AG09309 (cell line): ENCODE measurements at places on chromosomes 3 and 15.
A peak's percentile ranks its signal among the peaks of the same experiment; 100 is the strongest.

DNA sequence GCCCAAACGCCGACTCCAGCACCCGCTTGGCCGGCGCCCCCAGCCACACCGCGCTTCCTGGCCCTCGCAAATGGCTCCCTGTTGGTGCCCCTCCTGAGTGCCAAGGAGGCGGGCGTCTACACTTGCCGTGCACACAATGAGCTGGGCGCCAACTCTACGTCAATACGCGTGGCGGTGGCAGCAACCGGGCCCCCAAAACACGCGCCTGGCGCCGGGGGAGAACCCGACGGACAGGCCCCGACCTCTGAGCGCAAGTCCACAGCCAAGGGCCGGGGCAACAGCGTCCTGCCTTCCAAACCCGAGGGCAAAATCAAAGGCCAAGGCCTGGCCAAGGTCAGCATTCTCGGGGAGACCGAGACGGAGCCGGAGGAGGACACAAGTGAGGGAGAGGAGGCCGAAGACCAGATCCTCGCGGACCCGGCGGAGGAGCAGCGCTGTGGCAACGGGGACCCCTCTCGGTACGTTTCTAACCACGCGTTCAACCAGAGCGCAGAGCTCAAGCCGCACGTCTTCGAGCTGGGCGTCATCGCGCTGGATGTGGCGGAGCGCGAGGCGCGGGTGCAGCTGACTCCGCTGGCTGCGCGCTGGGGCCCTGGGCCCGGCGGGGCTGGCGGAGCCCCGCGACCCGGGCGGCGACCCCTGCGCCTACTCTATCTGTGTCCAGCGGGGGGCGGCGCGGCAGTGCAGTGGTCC, 3.5 kb downstream of the ISLR2 start:
- DNase-seq: no peak

GRCh38 chr3:81354119-81354518, 407.3 kb downstream of the GBE1 start:
- no peak for DNase-seq

DNA sequence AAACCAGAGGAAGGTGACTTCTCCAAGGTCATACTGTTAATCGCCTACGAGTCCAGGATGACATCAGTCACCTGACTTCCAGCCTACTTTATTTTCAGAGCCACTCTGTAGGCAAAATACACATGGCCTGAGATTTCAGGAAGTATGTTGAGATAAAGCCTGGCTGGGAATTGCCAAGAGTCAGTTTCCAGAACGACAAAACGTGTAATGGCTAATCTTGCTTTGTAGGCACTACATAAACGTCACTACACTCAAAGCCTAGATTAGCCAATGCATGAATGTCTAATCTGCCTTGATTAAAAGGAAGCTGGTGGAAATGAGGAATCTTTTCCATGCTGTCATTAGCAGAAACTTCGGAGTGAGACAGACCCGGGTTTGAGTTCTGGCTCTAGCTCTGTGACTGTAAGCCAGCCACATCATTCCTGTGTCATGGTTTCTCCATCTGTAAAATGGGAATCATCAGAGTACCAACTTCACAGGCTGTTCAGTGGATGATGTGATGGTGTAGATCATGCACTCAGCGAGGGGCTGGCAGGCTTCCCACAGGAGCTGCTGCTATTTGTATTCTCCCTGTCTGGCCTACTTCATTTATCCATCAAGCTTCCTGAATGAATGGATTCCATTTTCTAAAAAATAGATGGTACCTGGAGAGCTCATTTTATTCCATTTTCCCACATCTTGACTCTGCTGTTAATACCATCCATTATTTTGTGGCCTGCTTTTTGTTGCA, 241.9 kb downstream of the XXYLT1 start:
- no peak for DNase-seq

GRCh38 chr3:105877336-105877910, 8.6 kb upstream of the CBLB start:
- DNase-seq: no peak

DNA sequence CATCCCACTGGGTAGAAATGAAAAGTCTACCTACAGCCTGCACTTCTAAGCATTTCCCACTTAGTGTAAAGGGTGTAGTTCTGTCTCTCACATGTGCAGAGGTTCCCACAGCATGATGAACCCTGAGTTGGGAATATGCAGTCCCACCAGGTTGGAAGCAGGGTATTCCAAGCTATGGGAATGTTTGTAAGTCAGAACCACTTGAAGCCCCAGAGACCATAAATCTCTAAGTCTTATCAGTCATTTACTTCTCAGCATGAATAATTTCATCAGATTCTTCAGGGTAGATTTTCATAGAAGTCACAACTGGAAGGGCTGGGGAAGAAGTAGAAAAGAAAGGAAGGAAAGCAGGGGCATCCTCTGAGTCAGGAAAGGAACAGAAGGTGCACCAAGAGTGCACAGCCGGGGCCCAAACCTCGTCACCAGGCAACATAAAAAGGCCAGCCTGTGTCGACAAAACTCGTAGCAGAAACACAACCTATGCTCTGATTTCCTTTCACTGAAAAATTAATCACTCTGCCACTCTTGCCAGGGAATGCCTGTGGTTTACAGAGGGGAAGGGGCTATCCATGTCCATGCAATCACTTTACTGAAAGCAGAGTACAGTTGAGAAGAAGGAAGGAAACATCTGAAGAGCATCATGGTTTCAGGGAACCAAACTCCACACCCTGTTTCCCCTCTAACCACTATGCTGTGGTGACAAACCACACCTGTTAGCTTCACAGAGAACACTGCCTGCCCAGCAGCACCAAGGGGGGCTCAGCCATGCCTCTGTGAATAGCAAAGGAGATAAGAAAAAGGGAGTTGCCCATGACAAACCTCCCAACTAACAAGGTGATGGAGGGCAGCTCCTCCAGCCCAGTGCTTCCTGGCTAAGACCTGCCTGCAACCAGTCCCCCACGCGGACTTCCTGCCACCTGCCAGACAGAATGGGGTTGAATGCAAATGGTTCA, 40.5 kb downstream of the SH3BP5 start:
- DNase-seq: no peak

- DNase-seq: no peak
These were observed 579 bp upstream of the UBE3A start for GRCh38 chr15:25439369-25439836.

DNA sequence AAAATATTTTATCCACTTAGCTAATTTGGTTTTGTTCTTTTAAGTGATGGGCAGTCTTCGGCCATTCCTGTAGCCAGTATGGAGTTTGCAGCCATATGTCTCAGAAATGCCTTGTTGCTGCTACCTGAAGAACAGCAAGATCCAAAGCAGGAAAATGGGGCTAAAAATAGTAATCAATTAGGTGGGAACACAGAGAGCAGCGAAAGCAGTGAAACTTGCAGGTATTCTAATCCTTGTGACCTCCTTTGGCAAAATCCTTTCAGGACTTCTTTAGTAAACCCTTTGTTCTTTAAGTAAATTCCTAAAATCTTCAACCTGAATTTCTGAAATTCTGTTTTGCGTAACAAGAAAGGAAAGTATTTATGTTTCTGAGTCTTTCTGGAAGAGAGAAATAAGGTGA, 49.8 kb downstream of the CNOT10 start:
- DNase-seq: no peak

DNA sequence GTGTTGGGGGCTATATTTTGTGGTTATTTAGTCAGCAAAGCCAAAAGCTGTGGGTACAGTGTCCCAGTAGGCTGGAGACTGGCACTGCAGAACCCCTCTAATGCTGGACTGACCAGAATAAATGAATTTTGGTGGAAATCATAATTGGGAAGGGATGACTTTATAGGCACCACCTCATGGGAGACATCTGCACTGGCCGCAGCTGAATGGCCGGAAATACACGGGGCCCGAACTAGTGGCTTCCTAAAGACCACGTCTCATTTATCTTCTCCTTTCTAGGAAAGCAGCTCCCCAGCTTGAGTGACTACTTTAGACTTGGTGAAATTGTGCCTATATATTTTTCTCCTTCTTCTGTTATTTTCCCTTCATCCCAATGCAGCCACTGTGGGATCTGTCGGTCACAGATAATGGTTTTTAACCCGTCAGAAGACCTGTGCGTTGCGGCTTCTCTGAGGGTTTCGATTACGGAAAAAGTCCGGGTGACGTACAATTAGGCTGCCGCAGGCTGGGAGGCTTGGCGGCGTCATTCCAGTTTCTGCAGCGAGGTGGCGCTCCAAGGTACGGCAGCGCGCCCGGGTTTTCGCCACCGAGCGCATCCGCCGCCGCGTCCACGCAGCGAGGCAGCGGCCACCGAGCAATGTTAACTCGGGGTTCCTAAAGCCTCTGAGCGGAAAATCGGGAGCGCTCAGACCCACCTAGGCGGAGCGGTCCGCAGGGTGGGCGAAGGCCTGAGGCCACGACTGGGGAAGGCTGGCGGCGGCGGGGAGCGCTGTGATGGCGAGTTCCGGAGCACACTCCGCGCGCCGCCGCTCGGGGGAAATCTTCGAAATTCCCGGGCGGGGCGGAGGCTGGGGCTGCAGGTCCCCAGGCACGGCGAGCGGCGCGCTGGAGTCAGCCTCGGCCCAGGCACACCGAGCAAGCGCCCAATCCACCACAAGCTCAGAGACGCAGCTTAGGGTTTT, 26.3 kb downstream of the NR2F2 start:
- no peak for DNase-seq

DNA sequence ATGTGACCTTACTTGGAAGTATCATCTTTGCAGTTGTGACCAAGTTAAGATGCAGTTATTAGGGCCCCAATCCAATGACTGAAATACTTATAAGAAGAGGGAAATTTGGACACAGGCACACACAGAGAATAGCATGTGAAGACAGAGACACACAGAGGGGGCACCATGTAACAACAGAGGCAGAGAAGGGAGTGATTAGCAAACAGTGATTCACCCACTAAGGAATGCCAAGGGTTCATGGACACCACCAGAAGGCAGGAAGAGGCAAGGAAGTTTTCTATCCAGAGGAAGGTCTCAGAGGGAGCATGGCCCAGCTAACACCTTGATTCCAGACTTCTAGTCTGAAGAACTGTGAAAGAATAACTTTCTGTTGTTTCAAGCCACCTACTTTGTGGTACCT, 25.0 kb downstream of the SIDT1 start:
- DNase-seq: no peak

DNA sequence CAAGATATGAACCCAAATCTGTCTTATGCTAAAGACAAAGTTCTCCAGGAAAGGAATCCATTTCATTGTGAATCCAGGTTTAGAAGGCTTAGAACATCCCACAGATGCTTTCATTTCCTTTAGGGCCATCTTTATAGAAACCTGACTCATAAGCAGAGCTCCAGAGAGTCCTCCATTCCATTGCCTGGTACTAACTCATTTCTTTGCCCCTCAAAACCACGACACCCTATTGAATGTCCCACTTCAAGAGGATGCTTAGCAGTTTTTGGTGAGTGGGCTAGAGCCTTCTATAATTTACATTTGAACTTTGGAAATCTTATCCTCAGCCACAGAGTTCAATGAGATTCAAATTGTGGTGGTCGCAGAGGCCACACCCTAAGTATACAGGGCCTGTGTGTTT, 325.0 kb downstream of the NTRK3 start:
- DNase-seq: no peak

- DNase-seq: no peak
These were observed 294.5 kb downstream of the NAALADL2 start for GRCh38 chr3:175153595-175153994.

DNA sequence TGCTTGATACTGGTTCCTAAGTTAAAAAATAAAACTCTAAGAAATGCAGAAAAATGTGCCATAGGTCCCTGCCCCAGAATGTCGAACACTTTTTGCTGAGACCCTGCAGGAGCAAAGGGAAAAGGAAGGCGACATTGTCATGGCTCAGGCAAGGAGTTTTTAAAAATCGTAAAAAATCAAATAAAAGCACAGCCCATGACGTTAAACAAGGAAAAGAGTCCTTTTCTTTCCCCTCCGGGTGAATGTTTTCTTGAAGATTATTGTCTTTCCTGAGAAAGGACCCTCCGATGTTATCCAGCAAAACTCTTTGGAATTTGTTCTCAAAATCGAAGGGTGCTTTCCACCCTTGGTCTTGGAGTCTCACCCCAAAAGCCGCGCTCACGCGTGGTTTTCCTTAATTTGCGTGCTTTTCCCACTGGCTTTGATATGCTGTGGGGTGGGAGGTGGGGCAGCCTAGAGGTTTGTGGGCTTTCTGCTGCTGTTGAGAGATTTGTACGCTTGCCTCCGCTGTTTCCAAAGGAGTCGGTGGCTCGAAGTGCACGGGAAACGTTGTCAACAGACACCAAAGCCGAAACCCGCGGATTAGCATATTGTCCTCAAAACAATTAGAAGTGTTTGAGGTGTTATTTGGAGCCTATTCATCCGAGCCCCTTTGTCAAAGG, 2.9 kb downstream of the SOX14 start:
- DNase-seq: no peak

GRCh38 chr15:45456212-45457106, 66.1 kb downstream of the SLC30A4 start:
- DNase-seq: peak; percentile 100

DNA sequence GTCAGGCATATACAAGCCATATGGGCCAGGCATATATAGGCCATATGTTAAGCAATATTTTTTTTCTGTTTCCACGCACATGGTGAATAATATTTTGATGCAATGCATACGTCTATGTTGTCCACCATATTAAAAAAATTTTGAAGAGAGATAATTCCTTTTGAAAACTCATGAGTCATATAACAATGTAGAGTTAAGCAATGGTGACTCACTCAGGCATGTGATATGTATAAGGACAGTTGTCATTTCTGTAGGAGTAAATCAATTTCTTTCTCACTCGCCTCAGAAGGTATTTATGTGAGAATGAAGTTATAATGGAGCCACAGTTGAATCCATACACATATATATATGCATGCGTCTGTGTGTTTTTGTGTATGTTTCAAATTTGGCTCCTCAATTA, 272.6 kb downstream of the EPHA3 start:
- DNase-seq: no peak

DNA sequence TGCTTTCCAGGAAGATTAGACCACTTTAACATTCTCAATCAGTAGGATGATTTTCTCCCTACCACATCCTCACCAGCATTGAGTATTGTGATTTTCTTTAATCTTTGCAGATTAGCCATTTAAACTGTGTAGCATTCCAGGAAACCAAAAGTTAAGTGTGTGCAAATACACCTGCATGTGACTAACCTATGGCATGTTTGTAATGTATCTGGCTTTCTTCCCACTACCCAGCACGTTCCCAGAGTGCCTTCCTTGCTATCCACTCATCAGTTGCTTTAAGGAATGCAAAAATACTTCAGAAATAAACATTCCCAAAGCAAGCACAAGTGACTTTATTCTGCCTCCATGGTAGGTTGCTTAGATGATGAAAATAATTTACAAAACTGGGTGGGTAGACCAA, 74.2 kb downstream of the ATG7 start:
- DNase-seq: no peak

GRCh38 chr3:195811756-195812155, at the start of gene MUC4:
MUC4 (minus strand) TSS chr3:195811929; CDS start chr3:195811817, 112 bp downstream.
- no peak for DNase-seq

DNA sequence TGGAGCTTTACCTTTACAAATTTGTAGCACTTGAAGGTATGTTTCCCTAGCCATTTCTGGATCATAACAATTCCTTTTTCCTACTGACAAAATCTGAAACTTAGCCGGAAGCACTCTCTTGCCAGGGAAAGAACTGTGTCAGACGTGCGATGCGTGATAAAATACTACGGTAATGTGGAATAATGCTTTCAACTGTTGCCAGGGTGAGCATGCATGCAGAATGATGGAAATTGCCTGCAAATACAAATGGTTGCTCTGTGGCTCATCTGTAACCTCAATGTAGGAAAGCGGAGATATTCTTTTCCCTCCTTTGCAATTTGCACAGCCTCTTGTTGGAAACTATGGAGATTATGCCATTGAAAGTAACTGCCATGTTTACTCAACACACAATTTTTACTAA, 736.5 kb upstream of the CFAP20DC start:
- no peak for DNase-seq

- peak; percentile 14 for DNase-seq
These were observed 172.6 kb downstream of the FMN1 start for GRCh38 chr15:33021806-33022389.

GRCh38 chr15:63484433-63485186, 19.8 kb upstream of the USP3 start:
- no peak for DNase-seq
